Brain microvascular endothelial cell (primary cell): ENCODE measurements at places on chromosomes 5 and 9.

- no peak for DNase-seq
Measured at GRCh38 chr9:35813434-35814105, 1.3 kb downstream of the HINT2 start.

DNA sequence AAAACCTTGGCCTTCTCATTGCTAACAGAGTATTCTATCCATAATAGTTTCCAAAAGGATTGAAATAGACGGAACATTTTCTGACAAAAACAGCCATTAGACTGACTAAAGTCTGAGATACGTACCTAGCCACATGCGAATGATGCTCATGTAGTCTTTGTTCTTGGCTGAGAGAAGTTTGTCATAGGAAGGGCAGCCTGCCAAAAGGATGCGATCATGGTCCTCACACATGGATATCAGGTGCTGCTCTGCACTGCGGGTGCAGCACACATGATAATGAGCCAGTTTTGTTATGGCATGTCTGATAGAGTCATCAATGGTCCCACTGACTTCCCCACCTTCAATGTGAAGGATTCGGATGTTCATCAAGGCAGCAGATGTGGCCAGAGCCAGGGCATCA is 12.3 kb downstream of the GNE start:
- DNase-seq, result no peak

GRCh38 chr5:159971514-159971913 is 37.4 kb upstream of the TTC1 start:
- no peak for DNase-seq

DNA sequence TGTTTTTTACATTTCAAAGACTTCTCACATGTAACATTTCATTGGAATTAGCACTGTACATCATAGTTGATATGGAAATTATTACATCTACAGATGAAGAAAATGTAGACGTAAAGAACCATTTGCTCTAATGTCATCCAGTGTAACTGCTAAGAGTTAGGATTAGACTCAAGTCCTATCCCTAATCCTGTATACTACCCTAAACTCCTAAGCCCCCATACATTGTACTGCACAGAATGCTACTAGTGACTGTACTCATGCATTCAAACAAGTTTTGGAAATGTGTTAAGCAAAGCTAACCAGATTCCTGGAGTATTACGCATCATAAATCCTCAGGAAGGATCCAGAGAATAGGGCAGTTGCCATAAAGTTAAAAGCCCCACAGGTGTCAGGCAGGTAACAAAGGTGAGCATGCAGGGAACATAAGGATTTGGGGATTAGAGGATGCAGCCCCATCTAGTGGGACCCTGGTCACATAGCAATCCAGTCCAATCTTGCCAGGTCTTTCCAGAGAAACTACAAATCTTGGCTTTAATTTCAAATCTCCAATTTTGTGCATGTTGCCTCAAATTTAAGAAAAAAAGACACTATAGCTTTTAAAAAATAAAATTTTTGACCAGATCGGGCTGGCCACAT is 32.0 kb downstream of the HAVCR1 start:
- no peak for DNase-seq
